Panc1 (cell line): ENCODE measurements at places on chromosomes 5 and 9. TPM values are rescaled to one million over a fixed set of nuclear protein-coding genes. Genes with fewer than 3 reads are reported as not detected.
A peak's percentile ranks its signal among the peaks of the same experiment; 100 is the strongest.

DNA sequence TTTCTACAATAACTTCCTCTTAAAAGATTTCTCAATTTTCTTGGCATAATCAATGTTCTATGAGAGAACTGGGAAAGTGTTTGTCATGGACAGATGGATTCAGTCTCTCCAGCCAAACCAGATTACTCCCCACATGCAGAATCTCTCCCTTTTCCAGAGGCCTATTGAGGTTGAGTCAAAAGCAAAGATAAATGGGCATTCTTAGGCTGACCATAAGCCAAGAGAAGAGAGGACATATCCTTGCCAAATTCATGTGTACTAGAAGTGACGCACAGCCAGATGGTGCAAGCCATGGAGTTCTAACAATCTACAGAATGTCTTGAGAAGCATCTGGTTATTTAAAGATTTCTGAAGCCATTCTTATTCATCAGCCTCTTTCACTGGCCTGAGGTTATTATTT is 2115.0 kb downstream of the MAT2B start:
- no peak for DNase-seq

DNA sequence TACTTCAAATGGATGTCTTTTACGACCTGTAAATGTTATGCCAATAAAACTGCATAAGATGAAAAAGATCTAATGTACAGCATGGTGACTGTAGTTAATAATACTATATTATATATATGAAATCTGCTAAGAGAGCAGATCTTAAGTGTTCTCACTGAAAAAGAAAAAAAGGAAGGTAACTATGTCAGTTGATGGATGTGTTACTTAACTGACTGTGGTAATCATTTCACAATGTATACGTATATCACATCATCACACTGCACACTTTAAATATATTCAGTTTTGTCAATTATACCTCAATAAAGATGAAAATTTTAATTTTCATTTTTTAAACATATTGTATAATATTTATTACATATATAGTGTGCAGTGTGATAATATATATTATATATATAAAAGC is 31.9 kb downstream of the THBS4 start:
- DNase-seq = no peak

IL3 gene
- not detected for total RNA-seq

- DNase-seq = no peak
Observed at GRCh38 chr9:127216888-127217217, 47.7 kb upstream of the GARNL3 start.

INVS gene
- 8.2 TPM for total RNA-seq

GRCh38 chr9:131590907-131591844 is 45.9 kb downstream of the PRRT1B start:
- peak; percentile 38 for DNase-seq

DNA sequence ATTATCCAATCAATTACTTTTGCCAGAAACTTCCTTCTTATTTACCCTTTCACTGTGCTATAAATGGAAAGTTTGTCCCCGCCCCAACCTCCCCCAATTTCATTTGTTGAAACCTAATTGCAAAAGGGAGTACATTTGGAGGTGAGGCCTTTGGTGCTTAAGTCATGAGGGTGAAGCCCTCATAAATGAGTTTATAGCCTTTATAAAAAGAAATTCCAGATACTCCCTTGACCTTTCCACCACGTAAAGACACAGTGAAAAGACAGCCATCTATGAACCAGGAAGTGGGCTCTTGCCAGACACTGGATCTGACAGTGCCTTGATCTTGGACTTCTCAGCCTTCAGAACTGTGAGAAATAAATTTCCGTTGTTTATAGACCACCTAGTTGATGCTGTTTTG is 82.3 kb downstream of the NUDT12 start:
- no peak for DNase-seq

GRCh38 chr9:127064335-127064734 is 58.1 kb downstream of the ANGPTL2 start:
- no peak for DNase-seq

MYMK gene
- total RNA-seq = not detected

GRCh38 chr9:105232207-105232606 is 12.2 kb upstream of the SLC44A1 start:
- DNase-seq = no peak

GRCh38 chr5:61298580-61298979 is 33.5 kb upstream of the ZSWIM6 start:
- DNase-seq = peak; percentile 63
